Activated naive CD4-positive, alpha-beta T cell (primary cell): ENCODE measurements at places on chromosomes 7 and 10.

DNA sequence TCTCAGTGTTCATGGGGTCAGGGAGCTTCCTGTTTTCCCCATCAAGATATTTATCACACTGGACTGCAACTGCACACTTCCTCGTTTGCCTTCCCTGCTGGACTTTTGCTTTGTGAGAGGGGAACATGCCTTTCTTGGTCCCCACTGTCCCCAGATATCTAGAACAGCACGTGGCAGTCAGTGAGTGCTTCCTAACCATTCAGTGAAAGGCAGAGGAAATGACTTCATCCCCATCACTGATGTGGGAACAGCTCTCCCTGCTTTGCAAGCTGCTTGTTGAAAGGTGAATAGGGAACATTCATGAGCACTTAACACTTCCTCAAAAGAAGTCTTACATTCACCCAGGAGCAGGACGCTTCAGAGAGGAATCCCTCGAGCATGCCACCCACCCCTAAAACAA, 135.4 kb downstream of the MYOF start:
- DNase-seq: no peak

DNA sequence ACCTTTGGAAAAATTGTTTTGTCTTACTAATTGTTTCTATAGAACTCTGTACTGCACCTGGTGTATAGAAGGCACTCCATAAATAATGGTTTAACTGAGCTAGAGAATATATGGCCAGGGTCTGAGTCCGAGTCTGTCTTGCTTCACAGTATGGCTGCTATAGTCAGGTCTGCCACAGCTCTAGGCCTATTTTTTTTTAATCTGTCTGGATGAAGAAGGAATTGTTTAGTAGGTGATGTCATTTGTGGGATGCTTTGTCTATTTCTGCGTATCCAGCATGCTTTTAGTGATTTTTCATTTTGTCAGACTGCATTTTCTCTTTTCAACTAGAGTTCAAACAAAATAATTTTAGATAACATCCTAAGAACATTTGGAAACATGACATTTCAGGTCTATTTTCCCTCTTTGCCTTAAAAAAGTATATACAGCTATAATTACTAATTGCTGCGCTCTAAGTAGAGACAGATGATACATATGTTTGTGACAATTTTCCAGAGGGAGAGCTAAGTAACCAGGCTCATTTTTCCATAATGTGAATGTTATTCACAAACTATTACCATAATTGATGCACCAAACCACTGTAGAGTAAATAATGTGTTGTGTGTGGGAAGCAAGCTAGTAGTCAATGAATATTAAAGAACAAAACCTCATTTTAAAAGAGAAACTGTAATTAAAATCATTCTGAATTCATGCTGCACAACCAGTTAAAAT, 361.7 kb downstream of the AUTS2 start:
- DNase-seq: no peak

- no peak for DNase-seq
Measured at GRCh38 chr10:11035301-11035991, 17.8 kb downstream of the CELF2 start.

DNA sequence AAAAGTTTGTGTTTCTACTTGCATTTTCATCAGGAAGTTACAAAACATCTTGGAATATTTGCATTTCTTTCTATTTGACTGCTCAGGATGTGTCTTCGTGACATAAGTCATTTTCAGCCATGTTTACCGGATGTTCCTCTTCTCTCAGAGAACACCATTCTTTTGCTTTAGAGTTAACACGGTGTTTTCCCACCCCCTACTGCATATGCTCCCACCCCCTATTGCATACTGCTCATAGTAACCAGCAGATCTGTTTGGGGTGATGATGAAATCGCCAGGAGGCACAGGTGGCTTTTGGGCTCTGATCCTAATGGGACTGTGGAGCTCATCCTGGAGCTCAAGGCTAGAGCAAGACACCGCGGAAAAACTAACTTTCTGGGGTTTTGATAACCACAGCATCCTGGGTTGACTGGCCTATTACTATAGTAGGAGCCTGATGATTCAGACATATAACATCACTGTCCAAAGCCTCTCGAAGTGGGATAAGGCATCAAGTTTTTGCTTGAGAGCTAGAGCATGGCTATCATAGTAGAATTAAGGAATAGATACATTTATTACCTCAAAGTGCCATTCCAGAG, 65.1 kb upstream of the BET1 start:
- no peak for DNase-seq

DNA sequence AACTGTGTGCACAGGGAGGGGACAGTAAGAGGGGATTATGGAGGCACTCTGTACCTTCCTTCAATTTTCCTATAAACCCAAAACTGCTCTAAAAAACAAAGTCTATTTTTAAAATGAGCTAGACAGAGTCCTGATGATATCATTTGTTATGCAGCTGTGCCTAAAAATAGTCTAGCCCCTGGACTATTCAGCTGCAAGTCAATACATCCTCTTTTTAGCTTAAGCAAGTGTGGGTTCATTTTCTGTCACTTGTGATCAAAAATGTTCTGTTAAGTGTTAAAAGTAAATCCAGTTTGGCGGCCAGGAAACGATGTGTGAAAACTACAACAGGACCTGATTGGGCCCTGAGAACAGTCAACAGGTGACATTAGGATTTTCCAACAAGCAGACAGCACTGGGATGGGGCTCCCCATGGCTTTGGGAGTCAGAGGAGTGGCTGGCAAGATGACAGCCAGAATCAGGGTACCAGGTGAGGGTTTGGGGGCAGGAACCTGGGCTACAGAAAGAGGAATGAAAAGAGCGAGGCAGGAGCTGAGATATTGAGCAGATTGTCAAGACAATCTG, 33.9 kb downstream of the FAM107B start:
- no peak for DNase-seq

GRCh38 chr10:24009115-24009514, 199.8 kb upstream of the KIAA1217 start:
- no peak for DNase-seq

DNA sequence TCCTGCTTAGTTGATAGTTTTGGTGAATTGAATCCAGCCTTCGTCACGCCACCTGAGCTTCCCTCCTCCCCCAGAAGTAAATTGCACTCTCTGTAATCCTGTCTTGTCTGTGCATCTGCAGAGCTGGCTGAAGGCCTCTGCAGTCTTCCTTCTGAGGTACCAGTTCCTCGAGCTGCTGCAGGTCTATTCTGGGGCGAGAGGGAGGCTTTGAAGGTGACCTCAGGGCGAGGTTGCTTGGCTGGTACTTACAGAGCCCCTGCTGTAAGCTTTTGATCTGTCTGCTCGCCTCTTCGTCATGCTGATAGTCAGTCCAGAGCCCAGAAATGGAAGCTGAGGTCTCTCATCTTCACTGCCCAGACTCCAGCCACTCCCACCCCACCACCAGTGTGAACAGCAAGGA, 513.6 kb upstream of the FOXK1 start:
- DNase-seq: no peak

GRCh38 chr10:93076871-93077270, 3.2 kb downstream of the CYP26A1 start:
- no peak for DNase-seq
